ENCODE measurements at places on chromosomes 11 and 22.

GRCh38 chr22:49090061-49090852, 737.4 kb downstream of the BRD1 start:
- no peak for DNase-seq

GRCh38 chr11:88280673-88281316, 56.7 kb downstream of the CTSC start:
- no peak for DNase-seq

GRCh38 chr11:12546660-12547059, 127.6 kb upstream of the TEAD1 start:
- DNase-seq, result no peak

- no peak for DNase-seq
Observed at GRCh38 chr11:2399488-2400068, 972 bp upstream of the TSSC4 start.

DNA sequence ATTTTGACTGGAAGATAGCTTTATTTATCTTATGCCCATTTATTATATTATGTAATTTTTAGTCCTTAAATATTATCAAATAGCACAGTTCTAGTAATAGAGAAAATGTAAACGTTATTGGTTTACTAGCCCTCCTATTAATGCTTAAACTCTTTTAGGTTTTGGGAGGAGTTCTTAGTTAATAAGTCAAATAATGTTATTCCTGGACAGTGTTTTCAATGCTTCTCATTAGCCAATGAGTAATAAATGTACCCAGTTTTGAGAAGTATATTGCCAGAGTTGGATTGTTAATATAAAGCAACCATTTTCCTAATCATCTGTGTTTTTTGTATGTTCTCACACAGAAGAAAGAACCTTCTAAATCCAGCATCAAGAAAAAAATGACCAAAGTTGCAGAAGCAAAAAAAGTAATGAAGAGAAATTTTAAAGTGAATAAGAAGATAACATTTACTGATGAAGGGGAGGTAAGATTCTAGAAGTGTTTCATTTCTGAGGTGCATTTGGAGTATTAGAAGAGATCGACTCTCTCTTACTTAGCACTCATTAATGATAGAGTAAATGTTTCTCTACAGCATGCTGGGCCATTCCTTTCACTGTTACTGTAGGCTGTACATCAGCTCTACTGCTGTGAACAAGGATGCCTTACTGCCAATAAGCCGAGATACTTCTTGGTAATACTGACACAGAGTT, 173.4 kb downstream of the DDX10 start:
- no peak for DNase-seq

GRCh38 chr11:46009647-46010046, 87.2 kb downstream of the LARGE2 start:
- DNase-seq, result no peak

DNA sequence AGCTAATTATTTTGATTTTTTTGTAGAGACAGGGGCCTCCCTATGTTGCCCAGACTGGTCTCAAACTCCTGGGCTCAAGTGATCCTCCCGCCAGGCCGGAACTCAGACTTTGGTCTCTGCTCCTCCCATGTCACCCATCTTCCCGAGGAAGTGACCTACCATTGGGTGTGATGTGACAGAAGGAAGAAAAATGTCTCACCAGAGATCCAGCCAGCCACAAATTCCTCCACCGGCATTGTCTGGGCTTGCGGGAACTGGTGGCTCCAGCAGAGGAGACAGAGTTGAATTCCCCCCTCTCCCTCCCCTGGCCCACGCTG, 772 bp downstream of the SLC25A45 start:
- no peak for DNase-seq

DNA sequence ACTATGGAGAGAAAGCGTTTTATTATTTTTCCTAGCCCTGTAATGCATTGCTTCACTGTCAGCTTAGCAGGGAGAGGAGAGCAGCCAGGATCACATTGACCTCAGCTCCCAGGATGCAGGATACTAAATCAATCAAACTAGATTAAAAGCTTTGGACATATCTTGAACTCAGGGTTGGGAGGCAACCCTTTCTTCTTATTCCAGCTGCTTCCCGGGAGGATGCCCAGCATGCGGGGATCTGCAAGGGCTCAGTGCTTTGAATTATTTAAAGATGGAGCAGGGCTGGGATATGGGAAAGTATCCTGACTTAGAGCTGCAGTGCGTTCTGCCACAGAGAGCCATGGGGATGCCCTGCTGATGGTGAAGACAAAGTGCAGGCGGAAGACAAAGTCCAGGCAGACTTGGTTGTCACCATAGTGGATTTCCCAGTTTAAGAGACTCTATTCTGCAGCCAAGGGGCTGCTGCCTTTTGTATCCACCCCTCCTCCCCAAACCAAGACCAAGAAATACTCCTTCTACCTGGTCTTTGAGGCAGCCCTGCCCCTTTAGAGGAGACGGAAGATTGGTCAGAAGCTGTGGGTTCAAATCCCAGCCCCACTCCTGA, 1035.0 kb downstream of the TBC1D22A start:
- no peak for DNase-seq

DNA sequence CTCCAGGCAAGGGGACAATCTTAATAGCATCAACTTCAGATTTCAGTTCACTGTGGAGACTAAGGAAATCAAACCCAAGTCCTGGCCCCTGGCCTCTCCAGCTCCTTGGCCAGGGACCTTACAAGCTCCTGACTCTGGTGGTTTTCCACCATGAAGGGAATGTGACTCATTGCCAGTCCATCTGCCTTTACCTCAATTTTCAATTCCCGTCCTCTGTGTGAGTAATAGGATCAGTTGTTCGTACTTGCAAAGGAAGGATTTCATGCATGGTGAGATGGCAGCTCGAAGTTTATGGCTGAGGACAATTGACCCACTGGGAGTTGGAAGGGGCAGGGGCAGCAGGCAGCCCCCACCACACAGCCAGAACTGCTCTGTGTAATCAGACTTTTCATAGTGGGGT, 42.5 kb downstream of the INSC start:
- DNase-seq, result no peak

- DNase-seq, result no peak
Observed at GRCh38 chr11:1738380-1738779, 12.0 kb downstream of the IFITM10 start.

DNA sequence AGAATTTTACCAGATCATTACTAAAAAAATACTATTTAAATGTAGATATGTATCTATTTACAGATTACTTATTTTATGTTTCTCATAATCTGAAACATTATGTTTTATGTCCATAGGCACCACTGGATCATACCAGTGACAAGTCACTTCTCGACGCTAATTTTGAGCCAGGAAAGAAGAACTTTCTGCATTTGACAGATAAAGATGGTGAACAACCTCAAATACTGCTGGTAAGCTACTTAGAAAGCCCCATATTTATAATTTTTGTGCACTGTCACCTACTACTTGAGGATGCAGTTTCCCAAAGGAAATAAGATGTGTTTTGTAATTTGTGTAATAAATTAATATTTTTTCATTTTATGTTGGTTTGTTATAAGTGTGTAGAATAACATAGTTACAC, 42.6 kb downstream of the USP47 start:
- DNase-seq, result no peak

DNA sequence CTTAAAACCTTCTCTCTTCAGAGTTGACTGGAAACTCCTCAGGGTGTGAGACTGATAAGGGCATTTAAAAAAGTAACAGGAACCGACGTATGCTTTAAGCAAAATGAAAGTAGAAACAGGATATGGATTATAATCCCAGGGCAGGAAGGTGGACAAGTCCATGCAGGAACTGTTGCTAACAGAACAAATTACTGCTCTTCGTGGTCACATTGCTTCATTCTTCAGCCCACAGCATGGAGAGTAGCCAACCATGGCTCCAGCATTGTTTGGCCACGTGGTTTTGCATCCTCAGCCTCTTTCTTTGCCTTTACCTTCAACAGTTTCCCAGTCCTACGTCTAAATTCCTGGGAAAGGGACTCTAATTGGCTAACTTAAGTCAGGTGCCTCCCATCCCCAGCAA, 563.1 kb upstream of the ISX start:
- DNase-seq, result no peak

DNA sequence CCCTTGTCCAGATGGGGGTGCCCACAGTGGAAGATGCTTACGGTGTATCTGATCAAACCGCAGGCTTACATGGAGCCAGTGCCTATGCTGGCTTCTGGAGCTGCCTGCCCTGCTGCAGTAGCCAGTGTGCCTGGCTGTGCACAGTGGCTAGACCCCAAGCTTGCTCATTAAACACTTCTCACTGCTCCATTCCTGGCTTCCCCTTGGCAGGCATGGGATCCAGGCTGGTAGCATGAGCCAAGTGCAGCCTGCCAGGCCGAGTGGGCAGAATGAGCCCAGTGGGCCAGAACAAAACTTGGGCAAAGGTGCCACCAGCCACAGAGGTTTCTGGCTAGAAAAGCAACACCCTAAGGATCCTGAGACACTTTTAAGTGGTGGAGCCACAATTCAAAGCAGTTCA, 55.4 kb upstream of the B3GNT6 start:
- no peak for DNase-seq
